Upper lobe of left lung (tissue), 6 donors: ENCODE measurements at places on chromosomes 7 and 10.
A peak's percentile ranks its signal among the peaks of the same experiment; 100 is the strongest.

GRCh38 chr7:102279537-102280400, 6.9 kb upstream of the SH2B2 start:
- DNase-seq = no peak

- no peak for DNase-seq
These were observed 60.7 kb downstream of the CCDC3 start for GRCh38 chr10:12940791-12941190.

DNA sequence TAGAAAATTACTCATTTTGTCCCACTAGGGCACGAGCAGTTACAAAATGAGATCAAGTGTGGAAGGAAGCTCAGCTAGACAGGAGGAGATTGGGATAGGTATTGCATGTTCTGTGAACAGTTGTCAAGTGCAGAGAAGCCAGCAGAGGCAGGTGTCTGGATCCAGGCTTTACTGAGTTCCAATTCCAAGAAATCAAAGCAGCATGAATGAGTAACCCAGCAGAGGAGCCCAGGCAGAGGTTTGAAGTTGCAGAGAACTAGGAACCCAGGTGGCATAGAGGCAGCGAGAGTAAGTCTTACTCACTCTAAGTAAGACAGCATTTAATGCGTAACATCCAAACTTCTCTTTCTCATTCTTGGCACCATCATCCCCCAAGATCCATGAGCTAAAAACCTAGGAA, 11.8 kb downstream of the MRC1 start:
- DNase-seq = no peak

DNA sequence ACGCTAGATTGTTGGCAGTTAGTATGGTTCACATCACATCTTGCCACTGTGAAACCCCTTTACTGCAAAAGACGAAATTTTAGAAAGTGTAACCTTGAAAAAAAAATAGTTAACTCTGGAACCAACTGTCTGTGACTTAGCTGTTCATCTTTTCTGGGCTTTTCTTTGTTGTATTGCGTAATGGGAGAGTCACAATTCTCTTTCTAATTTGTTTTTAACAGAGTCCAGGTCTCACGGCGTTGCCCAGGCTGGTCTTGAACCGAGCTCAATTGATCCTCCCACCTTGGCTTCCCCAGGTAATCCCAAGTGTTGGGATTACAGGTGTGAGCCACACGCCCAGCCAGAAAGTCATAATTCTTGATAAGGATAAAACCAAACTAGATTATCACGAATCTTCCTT, 14.5 kb downstream of the UBE3C start:
- DNase-seq = no peak

GRCh38 chr7:100433276-100433591, 3.1 kb downstream of the PPP1R35 start:
- DNase-seq = no peak

GRCh38 chr7:77348371-77348813, 67.8 kb downstream of the GSAP start:
- DNase-seq = no peak

- DNase-seq = no peak
These were observed 34.8 kb downstream of the SVOPL start for GRCh38 chr7:138666385-138666784.

DNA sequence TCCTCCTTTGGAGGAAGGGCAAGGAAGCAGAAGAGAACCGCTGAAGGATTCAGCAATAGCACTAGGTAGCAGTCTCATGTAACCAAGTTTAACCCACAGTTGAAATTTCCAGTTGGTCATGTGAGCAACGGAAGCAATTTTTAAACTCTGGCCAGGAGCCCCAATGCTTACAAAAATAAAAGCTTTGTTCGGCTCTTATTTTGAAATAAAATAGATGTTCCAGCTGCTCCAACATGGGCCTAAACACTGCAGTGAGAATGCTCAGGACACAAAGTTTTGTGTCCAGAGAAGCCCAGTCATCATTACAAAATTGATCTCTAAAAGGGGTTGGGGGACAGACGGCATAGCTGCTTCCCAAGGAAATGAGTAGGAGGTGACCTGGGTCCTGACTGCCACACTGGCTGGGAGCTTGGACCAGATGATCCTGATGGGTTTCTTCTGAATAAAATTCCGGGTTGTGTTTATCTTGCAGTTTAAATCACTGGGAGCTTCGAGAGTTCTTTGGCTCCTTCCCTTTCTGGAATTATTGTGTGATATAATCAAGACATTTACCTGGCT, 452 bp upstream of the TMEM140 start:
- no peak for DNase-seq

- DNase-seq = no peak
These were observed 9.0 kb downstream of the TACR2 start for GRCh38 chr10:69407621-69408301.

DNA sequence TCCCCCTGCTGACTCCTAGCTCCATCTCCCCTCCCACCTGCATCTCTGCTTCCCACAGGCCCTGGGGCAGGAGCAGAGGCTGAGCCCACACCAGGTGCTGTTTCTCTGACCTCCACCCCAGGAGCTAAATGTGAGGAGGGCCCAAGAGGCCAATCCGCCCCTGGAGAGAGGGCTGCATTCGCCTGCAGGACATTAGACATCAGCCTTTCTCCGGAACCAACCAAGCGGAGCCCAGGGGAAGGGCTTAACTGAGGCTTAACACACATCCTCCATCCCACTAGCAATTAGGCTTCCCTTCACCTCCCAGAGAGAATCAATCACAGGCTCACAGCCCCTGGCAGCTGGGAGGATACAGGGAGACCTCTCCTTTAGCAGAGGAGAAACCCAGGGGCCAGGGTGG, 50.5 kb downstream of the SH3PXD2A start:
- no peak for DNase-seq

GRCh38 chr7:3953946-3954345, 652.9 kb downstream of the SDK1 start:
- no peak for DNase-seq

DNA sequence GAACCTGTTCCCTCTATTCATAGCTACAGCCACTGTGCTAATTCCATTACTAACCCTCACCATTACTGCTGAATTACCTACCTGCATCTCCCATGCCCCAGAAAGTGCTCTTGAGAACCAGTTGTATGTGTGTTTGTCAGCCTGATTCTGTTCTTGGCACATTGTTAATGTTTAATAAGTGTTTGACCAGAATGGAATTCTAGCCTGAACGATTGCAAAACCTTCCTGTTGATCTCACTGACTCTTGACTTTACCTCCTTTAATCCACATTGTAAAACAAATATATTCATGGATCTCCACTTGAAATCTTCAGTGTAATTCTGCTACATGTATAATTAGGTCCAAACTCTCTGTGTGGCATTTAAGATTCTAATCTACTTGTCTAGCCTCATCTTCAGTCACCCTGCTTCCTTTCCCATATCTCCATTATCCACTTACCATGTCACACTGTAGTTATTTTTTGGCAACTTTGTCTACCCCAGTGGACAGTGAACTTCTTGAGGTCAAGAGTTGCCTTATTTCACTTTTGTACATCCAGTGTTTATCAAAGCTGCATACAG, 4.9 kb downstream of the ZNF277 start:
- no peak for DNase-seq

- no peak for DNase-seq
These were observed 13.7 kb upstream of the CLDN4 start for GRCh38 chr7:73817121-73817520.

DNA sequence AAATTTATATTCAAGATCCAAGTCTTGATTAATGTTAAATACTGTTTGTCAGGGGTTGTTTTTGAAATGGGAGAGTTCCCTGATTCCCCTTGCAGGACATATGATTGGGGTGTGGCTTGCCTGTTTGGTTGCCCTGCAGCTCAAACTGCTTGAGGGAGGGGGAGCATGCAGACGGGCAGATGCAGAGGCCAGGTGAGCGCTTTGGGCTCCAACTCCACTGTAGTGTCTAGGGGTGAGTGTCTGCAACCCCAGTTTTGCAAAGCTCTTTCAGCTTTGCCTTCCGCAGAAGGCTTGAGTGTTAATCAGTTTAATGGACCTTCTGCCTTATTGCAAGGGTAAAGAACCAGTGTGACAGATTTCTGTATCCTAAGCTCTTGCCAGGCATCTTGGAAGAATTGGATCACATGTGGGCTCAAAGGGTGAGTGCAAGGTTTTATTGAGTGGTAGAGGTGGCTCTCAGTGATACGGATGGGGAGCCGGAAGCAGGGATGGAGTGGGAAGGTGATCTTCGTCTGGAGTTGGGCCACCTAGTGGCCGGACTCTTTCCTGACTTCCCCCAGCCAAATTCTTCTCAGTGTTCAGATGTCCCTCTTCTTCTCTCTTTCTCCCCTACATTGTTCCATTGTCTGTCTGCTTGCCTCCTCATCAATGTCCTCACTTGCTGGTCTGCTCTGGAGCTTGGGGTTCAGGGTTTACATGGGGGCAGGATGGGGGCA, 479.7 kb downstream of the ATRNL1 start:
- peak; percentile 2 for DNase-seq

DNA sequence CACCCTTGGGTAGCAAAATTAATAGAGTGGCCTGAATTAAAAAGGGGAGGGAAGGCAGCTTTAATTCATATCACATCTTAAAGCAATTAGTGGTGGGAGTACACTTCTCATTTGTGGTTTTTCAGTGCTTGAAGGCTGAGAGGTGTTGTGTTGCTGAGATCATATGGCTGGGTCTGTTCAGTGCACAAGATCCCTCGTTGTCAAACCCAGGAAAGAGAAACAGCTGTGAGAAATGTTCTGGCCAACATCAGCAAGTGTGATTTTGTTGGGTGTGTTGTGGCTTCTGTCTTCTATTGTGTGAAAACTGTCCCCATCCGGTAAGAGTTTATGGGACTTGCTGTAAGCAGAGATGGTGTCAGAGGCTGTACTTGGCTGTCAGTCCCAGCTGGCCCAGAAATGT, 197.9 kb upstream of the BMPER start:
- DNase-seq = no peak

- no peak for DNase-seq
These were observed 596.9 kb upstream of the PCDH15 start for GRCh38 chr10:55397777-55398496.

DNA sequence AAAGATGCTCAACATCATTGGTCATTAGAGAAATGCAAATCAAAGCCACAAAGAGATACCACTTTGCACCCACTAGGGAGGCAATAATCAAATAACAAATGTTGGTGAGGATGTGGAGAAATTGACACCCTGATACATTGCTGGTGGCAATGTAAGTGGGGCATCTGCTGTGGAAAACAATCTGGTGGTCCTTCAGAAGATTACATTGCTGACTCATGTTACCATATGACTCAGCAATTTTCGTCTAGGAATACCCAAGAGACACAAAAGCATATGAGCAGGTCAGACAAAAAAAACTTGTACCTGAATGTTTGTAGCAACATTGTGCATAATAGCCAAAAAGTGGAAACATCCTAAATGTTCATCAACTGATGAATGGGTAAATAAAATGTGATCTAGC, 4.9 kb upstream of the CLDN3 start:
- no peak for DNase-seq

DNA sequence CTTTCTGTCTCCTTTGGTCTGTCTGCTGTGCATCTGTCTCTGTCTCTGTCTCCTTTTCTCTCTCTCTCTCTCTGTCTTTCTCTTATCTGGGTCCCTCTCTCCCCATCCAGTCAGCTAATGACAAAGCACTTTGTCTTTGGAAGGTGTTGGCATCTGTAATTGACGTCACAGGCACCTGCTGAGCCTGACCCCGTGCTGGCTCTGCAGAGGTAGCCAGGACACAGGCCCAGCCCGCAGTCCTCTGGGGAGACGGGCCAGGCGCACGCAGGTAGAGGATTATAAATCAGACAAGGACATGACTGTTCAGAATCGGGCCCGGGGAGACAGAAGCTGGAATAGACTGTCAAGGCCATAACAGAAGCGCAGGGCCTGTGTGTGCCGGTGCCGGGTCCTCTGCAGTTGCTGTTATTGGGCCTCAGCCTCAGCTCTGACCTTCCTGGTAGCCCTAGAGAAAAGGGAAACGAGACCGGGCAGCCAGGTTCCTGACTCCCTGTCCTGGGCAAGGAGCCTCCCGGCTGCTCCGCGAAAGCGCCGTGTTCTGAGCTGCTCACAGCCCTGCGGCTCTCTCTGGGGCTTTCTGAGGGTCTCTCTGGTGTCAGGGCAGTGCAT, 10.7 kb upstream of the PSMG3 start:
- DNase-seq = no peak

DNA sequence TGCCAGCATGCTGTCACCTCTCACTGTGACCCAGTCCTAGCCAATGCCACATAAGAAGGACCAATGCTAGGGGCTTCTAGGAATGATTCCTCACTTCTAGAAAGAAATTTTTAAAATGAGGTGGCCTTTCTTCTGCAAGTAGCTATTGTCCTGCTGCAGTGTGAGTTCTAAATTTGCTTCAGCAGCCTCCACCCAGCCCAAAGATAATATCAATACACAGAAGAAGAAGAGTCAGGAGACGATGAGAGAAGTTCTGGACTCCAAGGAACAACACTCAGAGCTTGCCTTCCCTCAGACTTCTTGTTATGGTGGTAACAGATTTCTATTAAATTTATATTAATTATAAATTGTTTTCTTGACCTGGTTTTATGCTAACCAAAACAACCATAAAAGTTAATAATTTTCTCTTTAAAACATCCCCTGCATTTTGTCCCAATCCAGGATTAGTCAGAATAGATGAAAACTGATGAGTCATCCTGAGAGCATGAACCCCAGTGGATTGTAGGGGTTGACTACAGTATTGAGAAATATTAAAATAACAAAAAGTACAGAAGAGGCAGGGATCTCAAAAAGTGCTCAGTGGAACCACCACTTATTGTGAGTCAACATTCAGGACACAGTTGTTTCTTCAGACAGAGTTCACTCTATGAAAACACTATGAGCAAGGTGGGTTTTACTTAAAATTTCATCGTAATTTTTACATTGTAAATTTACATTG, 29.6 kb upstream of the AKR1C2 start:
- no peak for DNase-seq

DNA sequence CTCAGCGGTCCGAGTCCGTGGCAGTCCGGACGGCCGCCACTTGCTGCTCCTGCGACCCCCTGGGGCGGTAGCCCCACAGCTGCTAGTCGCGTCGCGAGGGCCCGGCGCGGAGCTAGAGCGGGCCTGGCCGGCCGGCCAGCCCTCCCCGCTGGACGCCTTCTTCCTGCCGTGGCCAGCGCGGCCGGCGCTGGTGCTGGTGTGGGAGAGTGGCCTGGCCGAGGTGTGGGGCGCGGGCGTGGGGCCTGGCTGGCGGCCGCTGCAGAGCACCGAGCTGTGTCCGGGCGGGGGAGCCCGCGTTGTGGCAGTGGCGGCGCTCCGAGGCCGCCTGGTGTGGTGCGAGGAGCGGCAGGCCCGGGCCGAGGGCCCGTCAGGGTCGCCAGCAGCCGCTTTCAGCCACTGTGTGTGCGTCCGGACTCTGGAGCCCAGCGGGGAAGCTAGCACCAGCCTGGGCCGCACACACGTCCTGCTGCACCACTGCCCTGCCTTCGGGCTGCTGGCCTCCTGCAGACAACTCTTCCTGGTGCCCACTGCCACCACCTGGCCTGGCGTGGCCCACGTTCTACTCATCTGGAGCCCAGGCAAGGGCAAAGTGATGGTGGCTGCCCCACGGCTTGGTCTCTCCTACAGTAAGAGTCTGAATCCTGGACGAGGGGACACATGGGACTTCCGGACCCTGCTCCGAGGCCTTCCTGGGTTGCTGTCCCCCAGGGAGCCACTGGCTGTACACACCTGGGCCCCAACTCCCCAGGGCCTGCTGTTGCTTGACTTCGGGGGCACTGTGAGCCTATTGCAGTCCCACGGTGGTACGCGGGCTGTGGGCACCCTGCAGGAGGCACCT, 631 bp downstream of the HPS6 start:
- DNase-seq = peak; percentile 70
